ENCODE measurements at places on chromosomes 2 and 18.

DNA sequence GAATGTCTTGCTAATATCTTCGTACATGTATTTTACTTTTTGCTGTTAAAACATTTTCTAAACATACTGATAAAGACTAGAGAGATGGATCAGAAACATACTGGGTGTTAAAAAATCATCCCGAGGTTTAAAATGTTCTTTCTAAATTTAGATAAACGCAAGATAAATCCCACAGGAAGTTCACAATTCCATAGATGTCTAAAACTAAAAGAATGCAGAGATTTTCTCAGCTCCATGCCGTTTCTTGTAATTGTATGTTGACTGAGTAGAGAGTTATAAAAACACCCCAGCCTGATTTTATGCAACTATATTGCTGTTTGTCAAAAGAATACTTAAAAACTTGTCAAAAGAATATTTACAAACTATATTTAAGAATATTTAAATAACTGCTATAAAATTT lies 455.7 kb downstream of the ARHGAP15 start:
- DNase-seq, result no peak

DNA sequence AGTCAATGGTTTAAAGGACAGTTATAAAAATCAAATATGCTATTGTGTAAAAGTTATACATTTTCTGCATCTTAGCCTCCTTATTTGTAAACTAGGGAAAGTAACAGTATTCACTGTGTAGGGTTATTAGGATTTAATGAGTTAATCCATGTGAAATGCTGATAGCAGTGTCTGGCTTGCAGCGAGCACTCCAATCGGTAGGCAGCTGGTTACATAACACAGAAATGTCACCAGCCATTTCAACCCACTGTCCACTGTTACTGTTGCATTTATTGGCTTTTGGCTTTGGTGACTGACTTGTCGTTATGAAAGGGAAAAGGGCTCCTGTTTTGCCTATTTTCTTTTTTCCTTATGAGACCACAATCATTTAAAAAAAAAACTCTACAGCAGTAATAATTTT lies 38.9 kb downstream of the ID2 start:
- no peak for DNase-seq

DNA sequence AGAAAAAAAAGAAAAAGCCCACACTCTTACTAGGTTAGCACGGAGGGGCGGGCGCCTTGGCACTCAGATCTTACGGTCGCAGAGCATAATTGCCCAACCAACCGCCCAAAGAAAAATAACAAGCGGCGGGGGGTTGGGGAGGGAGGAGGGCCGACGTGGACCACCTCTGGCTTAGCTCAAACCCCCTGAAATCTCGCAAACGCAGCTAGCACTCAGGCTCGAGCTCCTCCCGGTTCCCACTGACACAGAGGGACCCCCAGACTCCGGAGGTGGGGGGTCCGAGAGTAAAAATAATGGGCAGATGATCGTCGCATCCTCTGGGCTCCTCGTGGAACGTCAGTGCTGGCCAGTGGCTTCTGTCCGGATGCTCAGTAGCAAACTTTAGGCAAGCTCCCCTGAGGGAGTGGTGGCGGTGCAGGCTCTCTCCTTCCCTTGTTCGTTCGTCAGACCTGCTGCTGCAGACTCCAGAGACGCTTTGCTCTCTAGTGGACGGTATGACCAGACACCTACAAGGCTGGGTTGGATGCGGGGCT lies 12.0 kb downstream of the CATIP start:
- DNase-seq, result no peak

- DNase-seq, result no peak
Measured at GRCh38 chr2:68832233-68832869, 38.8 kb downstream of the BMP10 start.

DNA sequence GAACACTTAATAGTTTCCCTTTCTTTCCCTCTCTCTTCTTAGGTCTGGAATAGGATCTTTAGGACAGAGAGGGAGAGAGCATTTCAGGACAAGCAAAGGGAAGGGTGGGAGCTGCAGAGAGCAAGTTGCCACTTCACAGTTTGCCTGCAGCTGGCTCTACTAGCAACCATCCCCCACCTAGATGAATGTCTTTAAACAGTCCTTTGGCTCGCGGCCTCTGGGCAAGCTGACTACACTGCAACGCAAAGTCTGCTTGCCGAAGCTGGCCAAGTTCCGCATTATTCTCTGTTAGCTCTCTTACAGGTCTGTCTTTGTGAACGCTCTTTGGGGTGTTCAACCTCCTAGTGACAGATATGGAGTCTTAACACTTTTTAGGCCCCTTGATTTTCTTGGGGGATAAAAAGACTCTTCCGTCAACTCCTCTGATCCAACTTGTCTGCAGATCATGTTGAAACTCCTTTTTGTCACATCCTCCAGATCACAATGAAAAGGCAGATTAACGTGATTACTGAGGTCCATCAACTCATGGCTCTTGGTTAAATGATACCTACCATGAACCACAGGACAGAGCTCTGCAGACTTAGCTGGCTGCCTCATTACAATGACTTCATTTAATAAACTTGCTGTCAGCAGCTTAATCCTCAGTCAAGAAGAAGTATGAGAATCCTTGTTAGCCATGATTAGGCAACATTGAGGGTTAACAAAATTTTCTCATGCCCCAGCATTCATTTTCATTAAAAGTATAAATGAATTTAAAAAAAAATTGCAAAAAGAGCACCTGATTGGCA lies 74.6 kb downstream of the SLC4A3 start:
- DNase-seq, result no peak

DNA sequence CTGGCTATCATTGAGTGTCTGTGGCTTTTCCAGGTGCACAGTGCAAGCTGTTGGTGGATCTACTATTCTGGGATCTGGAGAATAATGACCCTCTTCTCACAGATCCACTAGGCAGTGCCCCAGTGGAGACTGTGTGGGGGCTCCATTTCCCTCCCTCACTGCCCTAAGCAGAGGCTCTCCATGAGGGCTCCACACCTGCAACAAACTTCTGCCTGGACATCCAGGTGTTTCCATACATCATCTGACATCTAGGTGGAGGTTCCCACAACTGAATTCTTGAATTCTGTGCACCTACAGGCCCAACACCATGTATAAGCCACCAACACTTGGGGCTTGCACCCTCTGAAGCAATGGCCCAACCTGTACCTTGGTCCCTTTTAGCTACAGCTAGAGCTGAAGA lies 775.4 kb upstream of the CDH2 start:
- no peak for DNase-seq

DNA sequence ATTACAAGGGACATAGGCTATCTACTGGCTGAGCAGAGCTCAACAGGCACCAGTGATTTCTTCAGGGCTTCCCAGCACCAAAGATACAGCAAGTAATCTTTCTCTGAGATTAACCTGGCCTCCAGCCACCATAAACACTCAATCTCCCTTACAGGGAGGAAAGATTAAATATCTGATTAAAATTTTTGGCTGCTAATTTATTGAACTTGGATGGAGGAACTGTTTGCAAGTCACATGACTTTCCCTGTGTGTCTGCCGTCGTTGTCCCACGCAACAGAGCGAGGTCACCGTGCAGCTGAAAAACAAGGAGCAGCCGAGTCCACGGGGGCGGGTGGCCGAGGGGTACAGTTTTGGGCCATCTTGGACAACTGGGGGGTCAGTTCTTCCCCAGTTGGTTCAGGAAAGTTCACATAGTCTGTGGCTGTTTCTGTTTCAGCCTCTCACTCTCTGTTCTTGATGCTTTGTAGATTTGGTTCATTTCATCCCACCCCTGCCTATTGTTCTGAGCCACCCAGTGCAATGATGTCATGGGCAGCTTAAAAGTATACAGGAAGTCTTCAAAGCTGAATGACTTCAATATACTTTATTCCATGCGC lies 186.8 kb upstream of the CTAGE1 start:
- no peak for DNase-seq

- no peak for DNase-seq
Measured at GRCh38 chr18:48186131-48186766, 222.9 kb downstream of the ZBTB7C start.

DNA sequence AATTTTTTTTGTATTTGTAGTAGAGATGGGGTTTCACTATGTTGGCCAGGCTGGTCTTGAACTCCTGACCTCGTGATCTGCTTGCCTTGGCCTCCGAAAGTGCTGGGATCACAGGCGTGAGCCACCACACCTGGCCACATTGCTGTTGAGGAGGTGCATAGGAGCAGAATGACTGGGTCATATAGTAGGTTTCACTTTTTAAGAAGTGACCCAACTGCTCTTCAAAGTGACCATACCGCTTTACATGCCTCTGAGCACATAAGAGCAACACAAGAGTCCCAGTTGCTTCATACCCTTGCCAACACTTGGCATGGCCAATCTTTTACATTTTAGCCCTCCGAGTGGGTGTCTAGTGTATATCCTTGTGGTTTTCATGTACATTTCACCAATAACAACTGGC lies 28.9 kb downstream of the RRM2 start:
- DNase-seq, result no peak

- DNase-seq, result no peak
Measured at GRCh38 chr2:219228911-219229304, 528 bp downstream of the ATG9A start.

DNA sequence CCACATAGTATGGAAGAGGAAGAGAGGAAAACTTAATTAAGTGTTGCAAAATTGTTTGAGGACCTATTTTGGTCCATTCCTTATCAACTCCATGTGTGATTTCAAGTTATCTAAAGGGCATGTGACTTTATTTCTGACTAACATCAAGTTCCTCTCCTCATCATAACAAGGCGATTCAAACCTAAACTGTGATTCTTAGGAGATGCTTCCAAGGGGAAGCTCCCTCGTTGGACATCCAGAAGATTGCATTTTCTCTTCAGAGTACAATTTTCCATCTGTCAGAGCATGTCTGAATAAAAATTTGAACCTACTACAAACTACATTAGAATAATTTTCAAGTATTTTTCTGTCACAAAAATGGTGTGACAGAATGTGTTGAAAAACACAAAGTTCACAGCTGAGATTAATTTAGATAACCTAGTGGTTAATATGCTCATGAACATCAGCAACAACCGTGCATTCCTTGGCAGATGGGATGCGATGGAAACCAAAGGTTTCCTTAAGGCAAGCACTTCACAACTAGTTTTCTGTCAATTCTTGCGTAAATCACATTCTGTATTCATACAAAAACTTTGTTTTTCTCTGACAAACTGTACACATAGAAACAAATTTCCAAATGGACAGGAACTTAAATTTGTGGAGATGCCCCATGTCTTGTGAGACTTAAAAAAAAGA lies 4.2 kb downstream of the SFT2D3 start:
- no peak for DNase-seq

GRCh38 chr2:192026825-192027120 lies 168.0 kb downstream of the TMEFF2 start:
- DNase-seq, result no peak

GRCh38 chr2:223460774-223461211 lies 141.4 kb downstream of the SCG2 start:
- DNase-seq, result no peak

DNA sequence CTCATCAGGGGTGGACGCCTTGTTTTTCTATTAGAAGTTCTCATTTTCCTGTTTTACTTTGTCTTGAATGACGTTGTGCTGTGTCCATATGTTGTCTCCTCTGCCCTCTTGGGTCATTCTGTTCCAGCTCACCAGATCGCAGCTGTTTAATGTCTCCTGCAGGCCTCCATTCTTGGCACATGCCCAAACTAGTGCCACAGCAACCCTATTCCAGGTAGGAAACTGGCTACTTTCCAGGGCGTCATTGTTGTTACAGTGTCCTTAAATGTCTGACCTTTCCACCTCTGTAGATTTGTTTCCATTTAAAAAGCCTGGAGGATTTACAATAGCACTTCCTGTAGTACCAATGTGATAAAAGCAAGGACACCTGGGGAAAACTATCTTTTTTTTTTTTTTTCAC lies 500.7 kb downstream of the METTL4 start:
- DNase-seq, result no peak

DNA sequence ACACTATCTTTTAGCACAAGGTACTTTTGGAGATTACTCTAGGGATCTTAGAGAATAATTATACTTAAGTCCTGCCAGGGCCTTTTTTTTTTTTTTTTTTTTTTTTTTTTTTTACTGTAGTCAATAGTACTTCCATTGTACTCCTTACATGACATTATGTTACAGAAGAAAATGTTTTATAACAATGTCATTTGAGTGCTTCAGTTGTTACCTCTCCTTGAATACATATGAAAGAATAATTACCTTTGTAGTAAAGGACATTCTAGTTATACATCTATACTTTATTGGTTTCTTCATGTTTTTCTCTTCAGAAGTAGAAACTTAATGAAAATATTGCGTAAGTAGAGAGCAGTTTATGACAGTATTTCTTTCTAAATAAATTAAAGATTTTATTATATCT lies 834.9 kb downstream of the DPP10 start:
- DNase-seq, result no peak

- no peak for DNase-seq
Measured at GRCh38 chr18:3183103-3183717, 36.6 kb downstream of the MYOM1 start.

- no peak for DNase-seq
Measured at GRCh38 chr2:67277450-67277849, 119.7 kb upstream of the ETAA1 start.

- DNase-seq, result no peak
Measured at GRCh38 chr2:45207101-45207500, 197.8 kb upstream of the SIX2 start.

DNA sequence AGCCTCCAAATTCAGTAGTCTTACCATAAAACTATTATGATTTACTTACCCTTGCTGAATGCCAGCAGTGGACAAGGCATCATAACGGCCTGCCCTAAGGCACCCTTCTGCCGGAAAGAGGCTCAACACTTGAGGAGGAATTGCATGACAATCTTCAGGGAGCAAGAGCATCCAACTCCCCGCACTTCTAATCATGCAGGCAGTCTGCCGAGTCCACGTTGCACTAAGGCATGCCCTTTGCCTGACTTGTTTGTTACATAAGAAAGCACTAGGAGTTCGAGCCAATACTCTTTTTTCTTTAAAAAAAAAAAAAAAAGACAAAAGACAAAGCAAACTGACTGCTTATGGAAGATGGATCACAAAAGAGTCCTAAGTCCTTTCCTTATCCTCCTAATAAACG lies 17.9 kb upstream of the SPTBN1 start:
- no peak for DNase-seq

- no peak for DNase-seq
Measured at GRCh38 chr18:57062178-57062577, 84.7 kb upstream of the BOD1L2 start.

DNA sequence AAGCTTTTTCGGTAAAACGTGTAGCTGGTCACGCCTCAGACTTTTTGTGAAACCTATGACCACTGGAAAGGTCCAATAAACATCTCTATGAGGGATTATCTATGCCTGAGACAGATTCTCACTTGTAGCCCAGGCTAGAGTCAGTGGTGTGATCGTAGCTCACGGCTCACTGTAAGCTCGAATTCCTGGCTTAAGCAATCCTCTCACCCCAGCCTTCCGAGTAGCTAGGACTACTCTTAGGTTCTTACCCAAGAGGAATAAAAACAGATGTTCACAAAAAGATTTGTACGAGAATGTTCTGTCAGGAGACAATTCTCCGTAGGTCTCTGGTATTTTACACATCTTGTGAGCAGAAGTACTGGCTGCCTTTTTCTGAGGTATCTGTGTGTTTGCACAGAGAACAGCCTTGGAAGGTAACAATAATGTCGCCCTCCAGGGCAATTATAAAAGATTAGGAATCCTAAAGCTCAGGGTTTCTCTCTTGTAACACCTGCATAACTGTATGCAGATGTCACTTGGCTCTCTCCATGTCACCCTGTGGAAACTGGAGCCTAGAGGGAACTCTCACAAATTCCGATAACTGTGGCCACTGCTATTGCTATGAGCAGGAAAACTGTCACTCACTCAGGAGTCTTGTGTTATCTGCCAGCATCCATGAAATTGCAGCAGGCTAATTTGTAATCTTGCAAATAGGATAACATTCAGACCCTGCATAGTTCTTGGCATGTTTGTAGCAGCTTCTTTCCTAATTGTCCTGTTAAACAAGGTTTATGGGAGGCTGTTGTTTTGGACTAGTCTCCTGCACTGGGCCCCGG lies 25.5 kb upstream of the RALBP1 start:
- no peak for DNase-seq

GRCh38 chr2:238845583-238846377 lies 2.1 kb upstream of the TWIST2 start:
- no peak for DNase-seq
